ENCODE measurements at places on chromosomes 16 and 17.
A peak's percentile ranks its signal among the peaks of the same experiment; 100 is the strongest.

DNA sequence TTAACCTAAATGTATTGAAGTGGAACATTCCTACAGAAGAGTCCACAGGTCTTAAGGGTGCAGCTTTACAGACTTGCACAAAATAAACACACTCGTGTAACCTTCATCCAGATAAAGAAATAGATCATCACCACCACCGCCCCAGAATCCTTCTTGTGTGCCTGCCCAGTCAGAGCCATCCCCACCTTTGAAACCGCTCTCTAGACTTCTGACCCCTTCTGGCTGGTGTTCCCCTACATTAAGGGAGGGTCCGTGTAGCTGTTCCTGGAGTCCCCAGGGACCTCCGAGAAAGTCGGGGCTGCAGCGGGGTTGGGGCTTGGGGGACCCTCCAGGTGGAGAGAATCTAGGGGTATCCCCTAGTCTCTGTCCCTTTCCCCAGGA, 9.4 kb downstream of the TBX4 start:
- DNase-seq = no peak

DNA sequence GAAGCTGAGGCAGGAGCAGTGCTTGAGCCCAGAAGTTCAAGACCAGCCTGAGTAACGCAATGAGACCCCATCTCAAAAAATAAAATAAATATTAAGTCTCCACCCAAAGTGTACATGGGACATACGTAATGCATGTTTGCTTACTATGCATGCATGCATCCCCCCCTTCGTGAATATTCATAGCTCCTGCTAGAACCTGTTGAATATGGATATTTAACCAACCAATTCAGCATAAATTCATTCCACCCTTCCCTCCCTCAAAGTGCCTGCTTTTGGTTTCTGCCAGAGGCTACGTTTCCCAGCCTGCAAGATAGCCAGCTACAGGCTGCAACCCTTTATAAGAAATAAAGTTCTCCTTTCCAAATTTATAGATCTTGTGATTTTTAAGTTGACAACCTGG, 12.9 kb upstream of the PSMD7 start:
- no peak for DNase-seq

GRCh38 chr17:19238167-19238505, 970 bp downstream of the EPN2 start:
- DNase-seq = no peak

DNA sequence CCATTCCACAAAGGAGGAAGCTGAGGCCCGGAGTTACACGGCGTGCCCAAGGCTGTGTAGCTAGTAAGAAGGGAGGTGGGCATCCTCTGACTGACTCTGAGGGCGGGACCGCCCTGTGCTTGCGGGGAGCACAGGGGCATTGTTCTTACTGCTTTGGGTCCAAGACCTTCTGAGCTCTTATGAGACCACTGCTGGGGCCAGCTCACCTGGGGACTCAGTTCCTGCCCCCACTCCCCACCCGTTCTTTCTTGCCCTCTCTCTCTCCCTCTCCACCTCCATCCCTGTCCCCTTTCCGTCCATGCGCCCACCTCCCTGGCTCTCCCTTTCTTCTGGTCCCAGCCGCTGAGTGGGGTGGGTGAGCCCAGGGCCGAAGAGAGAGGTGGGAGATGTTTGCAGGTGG, 19.6 kb downstream of the CCR7 start:
- DNase-seq = no peak

GRCh38 chr16:78919852-78920251, 680.7 kb downstream of the MAF start:
- no peak for DNase-seq

GRCh38 chr16:48790151-48790550, 180.2 kb upstream of the N4BP1 start:
- no peak for DNase-seq

DNA sequence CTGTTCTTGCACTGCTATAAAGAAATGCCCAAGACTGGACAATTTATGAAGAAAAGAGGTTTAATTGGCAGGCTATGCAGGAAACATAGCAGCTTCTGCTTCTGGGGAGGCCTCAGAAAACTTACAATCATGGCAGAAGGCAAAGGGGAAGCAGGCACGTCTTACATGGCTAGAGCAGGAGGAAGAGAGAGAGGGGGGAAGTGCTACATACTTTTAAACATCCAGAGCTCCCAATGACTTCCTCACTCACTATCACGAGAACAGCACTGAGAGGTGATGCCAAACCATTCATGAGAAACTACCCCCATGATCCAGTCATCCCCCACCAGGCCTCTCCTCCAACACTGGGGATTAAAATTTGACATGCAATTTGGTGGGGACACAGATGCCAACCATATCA, 13.3 kb downstream of the WFIKKN2 start:
- no peak for DNase-seq

DNA sequence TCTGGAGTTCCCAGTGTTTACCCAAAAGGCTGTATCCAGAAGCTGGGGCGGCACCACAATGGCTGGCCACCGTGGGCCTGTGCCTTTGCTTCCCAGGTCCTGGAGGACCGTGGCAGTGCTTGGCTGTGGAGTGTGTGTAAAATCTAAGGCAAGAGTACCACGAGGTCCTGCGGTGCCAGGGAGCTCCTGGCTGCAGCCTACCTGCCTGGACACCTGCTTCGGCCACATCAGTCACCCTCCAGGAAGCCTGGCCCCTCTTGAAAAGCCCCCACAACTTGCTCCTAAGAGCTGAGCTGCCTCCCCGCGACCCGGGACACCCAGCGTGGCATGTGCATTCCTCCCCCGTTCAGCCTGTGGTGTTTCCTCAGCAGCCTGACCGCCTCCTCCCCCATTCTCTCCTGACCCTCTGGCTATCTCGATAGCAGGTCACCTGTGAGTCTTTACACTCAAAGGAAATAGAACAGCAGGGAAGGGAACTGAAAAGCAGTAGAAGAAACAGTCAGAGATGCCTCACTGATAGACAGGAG, 7.9 kb downstream of the TIMM22 start:
- DNase-seq = no peak

GRCh38 chr16:48497932-48498768, 111.8 kb downstream of the N4BP1 start:
- no peak for DNase-seq

DNA sequence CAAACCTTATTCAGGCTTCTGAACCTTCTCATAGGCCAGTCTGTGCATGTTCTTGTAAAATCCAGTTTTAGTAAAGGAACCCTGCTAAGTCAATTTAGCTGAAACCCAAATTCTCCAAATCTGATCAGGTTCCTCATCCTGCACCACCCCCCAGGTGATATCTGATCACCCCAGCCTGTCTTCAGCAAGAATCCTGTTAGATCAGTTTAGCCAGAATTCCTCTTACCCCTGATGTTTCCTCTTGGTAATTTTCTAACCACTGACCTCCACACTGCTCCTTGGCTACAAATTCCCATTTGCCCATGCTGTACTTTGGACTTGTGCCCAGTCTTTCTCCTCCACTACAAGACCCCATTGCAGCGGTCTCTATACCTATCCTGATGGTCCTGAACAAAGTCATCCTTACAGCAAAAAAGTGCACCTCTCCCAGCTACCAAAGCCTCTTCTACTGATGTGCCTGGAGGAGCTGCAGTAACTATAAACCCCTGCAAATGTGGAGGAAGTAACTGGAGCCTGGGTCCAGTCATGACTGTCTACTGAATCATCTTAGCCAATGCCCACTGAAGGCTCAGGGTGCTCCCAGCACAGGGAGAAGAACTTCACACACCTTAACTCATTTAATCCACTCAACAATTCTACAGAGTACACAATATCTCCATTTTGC, 23.8 kb downstream of the TEX14 start:
- no peak for DNase-seq

DNA sequence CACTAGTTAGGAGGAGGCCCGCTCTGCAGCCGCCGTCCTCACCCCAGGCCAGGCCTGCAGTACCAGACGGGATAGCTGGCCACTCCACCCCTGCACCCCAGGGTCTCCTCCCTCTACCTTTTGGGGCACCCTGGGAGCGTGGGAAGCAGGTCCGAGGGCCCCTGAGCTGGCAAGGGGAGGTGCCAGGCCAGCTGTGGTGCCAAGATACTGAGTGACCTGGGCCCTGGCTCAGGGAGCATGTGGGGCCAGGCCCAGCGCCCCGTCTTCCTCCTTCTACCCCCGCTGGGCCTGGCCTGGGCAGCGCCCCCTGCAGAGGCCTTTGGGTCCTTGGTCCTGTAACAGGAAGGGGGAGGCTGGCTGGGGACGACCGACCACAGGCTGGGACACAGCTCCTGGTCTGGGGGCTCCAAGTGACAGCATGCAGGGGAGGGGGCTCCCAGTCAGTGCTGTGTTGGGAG, 13.0 kb downstream of the PAM16 start:
- DNase-seq = no peak

- DNase-seq = no peak
These were observed 16.0 kb downstream of the RNF43 start for GRCh38 chr17:58401287-58401686.

GRCh38 chr17:62819511-62820221, 11.6 kb upstream of the MARCHF10 start:
- peak; percentile 81 for DNase-seq

- no peak for DNase-seq
These were observed 9.5 kb upstream of the TCF25 start for GRCh38 chr16:89863741-89864526.

- DNase-seq = peak; percentile 20
These were observed 4.8 kb downstream of the PPM1D start for GRCh38 chr17:60604686-60605334.

Data from AG09319 (cell line).